Hepatocyte (in vitro differentiated cells): ENCODE measurements at places on chromosomes 6 and 20. TPM values are rescaled to one million over a fixed set of nuclear protein-coding genes. Genes with fewer than 3 reads are reported as not detected.

GRCh38 chr6:89214197-89214596 is 3.0 kb downstream of the GABRR1 start:
- H3K27me3 ChIP-seq = no peaks in the 10 kb centered on the region
- H3K4me1 ChIP-seq = no peaks in the 10 kb centered on the region
- no peak overlapping the region for H3K27ac ChIP-seq
- H3K4me3 ChIP-seq = no peak overlapping the region

GRCh38 chr6:157832250-157832967 is 9.4 kb downstream of the SNX9 start:
- H3K4me3 ChIP-seq = no peak overlapping the region
- H3K27ac ChIP-seq = no peak overlapping the region
- H3K36me3 ChIP-seq = no peaks in the 10 kb centered on the region
- DNase-seq = no peak
- no peaks in the 10 kb centered on the region for H3K27me3 ChIP-seq
- peaks cover 11% of the 10 kb centered on the region for H3K4me1 ChIP-seq

GRCh38 chr6:169489563-169490245 is 212.1 kb downstream of the WDR27 start:
- no peaks in the 10 kb centered on the region for H3K27me3 ChIP-seq
- no peak for DNase-seq
- no peaks in the 10 kb centered on the region for H3K36me3 ChIP-seq
- no peak overlapping the region for H3K27ac ChIP-seq

DNA sequence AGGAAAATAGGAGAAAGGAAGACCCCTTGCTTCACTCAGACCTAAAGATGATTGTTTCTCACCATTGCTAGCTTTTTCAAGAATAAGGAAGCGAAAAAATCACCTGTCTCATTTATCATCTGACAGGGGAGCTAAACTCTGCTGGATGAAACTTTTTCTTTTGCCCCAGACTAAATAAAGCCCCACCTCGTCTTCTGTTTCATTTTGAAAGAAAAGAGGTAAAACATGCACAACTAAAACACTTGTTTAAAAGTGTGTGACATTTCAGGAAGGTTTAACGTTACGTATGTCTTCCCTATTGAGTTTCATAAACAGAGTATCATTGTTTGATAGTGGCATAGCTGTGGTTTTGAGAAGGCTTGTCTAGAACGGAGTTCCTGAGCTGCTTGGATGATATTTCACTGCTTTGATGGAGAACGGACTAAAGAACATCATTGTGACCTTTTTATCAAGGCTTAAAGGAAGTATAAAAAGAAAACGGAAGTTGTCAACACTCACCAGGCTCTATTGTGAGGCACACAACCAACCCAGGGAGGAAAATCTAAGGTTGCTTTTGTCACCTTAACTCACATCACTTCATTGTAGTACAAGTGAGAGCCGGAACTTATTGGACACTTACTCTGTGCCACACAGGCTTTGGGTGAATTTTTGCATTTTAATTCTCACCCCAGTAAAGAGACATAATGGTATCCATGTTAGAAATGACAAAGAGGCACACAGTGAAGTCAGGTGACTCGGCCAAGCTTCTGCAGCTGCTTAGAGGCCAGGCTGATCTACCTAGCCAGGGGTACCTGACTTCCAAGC is 29.5 kb downstream of the TSHZ2 start:
- no peaks in the 10 kb centered on the region for H3K36me3 ChIP-seq
- no peaks in the 10 kb centered on the region for H3K27me3 ChIP-seq
- H3K4me3 ChIP-seq = no peak overlapping the region
- DNase-seq = no peak

DNA sequence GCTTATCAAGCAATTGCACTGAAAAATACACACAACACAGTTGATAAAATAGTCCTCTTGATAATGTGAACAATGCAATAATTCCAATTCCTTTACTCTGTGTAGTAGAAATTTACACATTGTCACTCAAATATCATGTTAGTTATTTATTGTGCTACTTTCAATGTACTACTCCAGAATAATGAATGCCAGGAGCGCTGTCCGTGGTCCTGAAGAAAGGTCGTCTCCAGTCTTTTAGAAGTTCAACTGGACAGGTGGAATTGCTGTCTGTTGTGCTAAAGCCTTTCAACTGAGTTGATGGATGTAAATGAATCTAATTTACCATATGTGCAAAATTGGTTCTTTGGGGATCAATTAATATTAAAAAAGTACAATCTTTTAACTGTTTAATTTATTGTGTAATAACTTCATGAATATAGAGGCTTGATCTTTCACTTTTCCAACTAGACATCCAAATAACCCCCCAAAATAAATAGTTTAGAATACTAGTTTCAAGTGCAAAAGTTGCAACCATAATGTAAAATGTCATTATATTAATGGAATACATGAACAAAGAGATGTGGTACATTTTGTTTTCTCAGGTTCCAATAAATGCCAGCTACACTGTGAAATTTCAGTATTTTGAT is 3.2 kb downstream of the GRIK2 start:
- H3K27me3 ChIP-seq = peaks cover 65% of the 10 kb centered on the region
- peaks cover 2% of the 10 kb centered on the region for H3K4me1 ChIP-seq
- H3K27ac ChIP-seq = no peak overlapping the region
- no peaks in the 10 kb centered on the region for H3K36me3 ChIP-seq
- no peak overlapping the region for H3K4me3 ChIP-seq

The STMND1 gene
- total RNA-seq = 0.27 TPM in 1 of 2 replicates, not detected in the other

The ADGB gene
- total RNA-seq = 0.33 TPM in 1 of 2 replicates, not detected in the other

The CD83 gene
- total RNA-seq = 3.9 and 6.2 TPM in 2 replicates

The CENPQ gene
- 4.1 and 5.0 TPM in 2 replicates for total RNA-seq

The ZSCAN31 gene
- 2.6 and 4.6 TPM in 2 replicates for total RNA-seq

The KCNQ5 gene
- total RNA-seq = 1.6 and 5.5 TPM in 2 replicates
